ENCODE measurements at places on chromosomes 4 and X. TPM values are rescaled to one million over a fixed set of nuclear protein-coding genes. Genes with fewer than 3 reads are reported as not detected.

The FGFBP2 gene
- 0.13 TPM for total RNA-seq

The LDB2 gene
- 4.2 TPM for total RNA-seq

The AREG gene
- total RNA-seq: 1.4 TPM

The CXCL10 gene
- total RNA-seq: not detected

The MAOB gene
- 3.1 TPM for total RNA-seq

The FGB gene
- total RNA-seq: 0.20 TPM

The POLN gene
- 1.9 TPM for total RNA-seq

The RAB9B gene
- 0.38 TPM for total RNA-seq

DNA sequence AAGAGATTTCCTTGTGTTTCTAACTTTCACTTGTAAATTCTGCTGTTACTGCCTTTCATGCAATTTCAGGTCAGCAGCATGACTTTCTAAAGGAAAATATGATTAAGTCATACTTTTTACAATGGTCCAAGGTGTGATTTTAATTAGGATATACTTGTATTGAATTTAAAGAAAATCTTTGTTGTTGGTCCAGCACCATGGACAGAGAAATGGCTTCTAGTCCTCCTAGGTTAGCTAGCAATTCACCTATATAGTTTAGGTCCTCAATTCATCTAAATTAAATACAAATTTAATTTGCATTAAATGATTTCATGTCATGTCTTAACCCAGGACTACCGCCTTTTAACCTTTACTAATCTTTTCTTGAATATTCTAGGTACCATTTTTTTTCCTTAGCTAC, 304.9 kb upstream of the RPS6KA3 start:
- H3K27me3 ChIP-seq: no peaks in the 10 kb centered on the region
- no peaks in the 10 kb centered on the region for H3K36me3 ChIP-seq
- no peaks in the 10 kb centered on the region for H3K4me1 ChIP-seq

GRCh38 chrX:133670383-133670782, 255.1 kb upstream of the GPC4 start:
- H3K4me3 ChIP-seq: no peak overlapping the region
- no peak overlapping the region for H3K27ac ChIP-seq
- DNase-seq: no peak
- no peaks in the 10 kb centered on the region for H3K36me3 ChIP-seq
- no peaks in the 10 kb centered on the region for H3K27me3 ChIP-seq

- no peak overlapping the region for H3K4me3 ChIP-seq
- no peak for DNase-seq
- H3K27ac ChIP-seq: no peak overlapping the region
- no peaks in the 10 kb centered on the region for H3K4me1 ChIP-seq
- no peaks in the 10 kb centered on the region for H3K36me3 ChIP-seq
Measured at GRCh38 chr4:152346526-152346925, 189.4 kb downstream of the FBXW7 start.

GRCh38 chrX:147710301-147710700, 201.4 kb upstream of the FMR1 start:
- no peak overlapping the region for H3K4me3 ChIP-seq
- no peak for DNase-seq
- no peaks in the 10 kb centered on the region for H3K4me1 ChIP-seq
- H3K27me3 ChIP-seq: no peaks in the 10 kb centered on the region
- no peaks in the 10 kb centered on the region for H3K36me3 ChIP-seq

GRCh38 chr4:40280586-40280985, 54.5 kb upstream of the CHRNA9 start:
- DNase-seq: no peak
- H3K4me3 ChIP-seq: no peak overlapping the region
- H3K27ac ChIP-seq: no peak overlapping the region

- DNase-seq: no peak
- H3K36me3 ChIP-seq: peaks cover 17% of the 10 kb centered on the region
- peaks cover 6% of the 10 kb centered on the region for H3K4me1 ChIP-seq
- H3K27ac ChIP-seq: no peak overlapping the region
- no peaks in the 10 kb centered on the region for H3K27me3 ChIP-seq
Measured at GRCh38 chrX:13752141-13752540, 17.6 kb downstream of the OFD1 start.

DNA sequence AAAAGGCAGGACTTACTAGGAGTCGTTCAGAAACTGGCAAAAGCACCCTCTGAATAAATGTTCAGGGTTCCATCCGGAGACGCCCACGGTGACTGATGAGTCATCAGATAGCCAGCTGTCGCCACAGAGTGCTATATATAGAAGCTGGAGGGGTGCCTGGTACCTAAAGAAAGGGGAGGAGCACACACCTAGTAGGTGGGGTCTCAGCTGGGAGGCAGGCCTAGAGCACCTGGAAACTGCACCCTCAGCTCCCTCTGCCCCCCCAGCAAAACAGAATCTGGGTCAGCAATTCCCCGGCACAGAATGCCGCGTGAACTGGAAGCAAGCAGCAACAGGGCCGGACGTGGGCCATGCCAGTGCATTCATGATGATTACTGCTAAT, 242.0 kb downstream of the BCOR start:
- no peaks in the 10 kb centered on the region for H3K4me1 ChIP-seq
- no peak for DNase-seq
- no peaks in the 10 kb centered on the region for H3K36me3 ChIP-seq
- H3K27me3 ChIP-seq: no peaks in the 10 kb centered on the region
- no peak overlapping the region for H3K4me3 ChIP-seq

DNA sequence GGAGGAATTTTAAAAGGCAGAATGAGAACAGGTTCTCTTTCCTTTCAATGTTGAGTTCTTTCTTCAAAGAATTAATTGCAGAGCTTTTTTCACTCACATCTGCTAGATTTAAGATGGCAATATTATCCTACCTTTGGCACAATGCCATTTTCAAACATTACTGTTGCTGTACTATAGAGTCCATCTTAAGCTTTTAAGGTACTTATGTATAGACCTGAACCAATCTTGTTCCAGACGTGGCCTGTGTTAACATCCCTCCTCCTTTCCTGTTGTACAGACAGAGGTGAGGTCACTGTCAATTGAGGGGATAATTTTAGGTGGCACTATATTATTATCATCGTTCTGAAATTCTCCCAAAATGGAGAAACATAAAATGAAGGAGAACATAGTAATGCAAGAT, 53.0 kb upstream of the MYOZ2 start:
- no peaks in the 10 kb centered on the region for H3K36me3 ChIP-seq
- no peak overlapping the region for H3K27ac ChIP-seq
- H3K4me1 ChIP-seq: no peaks in the 10 kb centered on the region
- H3K27me3 ChIP-seq: no peaks in the 10 kb centered on the region
- H3K4me3 ChIP-seq: no peak overlapping the region
- DNase-seq: no peak

- no peak overlapping the region for H3K27ac ChIP-seq
- DNase-seq: no peak
- H3K27me3 ChIP-seq: no peaks in the 10 kb centered on the region
- no peak overlapping the region for H3K4me3 ChIP-seq
Measured at GRCh38 chrX:67601771-67602170, 58.0 kb downstream of the AR start.

All from pancreas (tissue), 10 donors.